ENCODE measurements at places on chromosomes 7 and 10.

DNA sequence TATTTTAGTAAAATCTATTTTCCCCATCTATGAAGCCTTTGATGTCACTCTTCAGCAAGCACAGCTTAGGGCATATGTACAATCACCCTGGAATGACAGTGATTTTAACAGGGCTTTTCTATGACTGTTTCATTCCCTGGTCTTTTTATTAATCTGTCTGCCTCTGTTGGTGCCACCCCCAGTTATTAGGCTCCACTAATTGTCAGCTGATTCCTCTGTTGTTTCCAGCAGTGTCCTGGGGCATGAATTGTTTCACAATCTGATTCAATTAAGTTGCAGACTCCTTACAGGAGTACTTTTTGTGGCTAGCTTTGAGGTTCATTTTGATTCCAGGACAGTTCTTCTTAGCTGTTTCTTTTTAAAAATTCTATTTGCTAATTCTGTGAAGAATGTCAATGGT lies 38.6 kb downstream of the MYO3A start:
- DNase-seq, result no peak

DNA sequence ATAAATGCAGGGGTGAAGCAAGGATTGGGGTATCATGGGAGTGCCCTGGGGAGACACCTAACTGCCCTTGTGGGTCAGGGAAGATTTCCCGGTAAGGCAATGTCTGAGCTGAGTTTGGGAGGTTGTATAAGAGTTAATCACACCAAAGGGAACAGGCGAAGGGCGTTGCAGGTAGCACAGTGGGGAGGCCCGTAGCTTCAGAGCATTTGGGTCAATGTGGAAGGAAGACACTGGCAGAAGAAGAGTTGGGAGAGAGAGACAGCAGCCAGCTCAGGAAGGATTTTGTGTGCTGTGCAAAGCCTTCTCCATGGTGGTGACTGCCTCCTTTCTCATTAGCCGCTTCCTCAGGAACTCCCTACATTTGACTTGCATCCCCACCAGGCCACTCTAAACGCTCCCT lies 80.8 kb upstream of the LEP start:
- DNase-seq, result no peak

DNA sequence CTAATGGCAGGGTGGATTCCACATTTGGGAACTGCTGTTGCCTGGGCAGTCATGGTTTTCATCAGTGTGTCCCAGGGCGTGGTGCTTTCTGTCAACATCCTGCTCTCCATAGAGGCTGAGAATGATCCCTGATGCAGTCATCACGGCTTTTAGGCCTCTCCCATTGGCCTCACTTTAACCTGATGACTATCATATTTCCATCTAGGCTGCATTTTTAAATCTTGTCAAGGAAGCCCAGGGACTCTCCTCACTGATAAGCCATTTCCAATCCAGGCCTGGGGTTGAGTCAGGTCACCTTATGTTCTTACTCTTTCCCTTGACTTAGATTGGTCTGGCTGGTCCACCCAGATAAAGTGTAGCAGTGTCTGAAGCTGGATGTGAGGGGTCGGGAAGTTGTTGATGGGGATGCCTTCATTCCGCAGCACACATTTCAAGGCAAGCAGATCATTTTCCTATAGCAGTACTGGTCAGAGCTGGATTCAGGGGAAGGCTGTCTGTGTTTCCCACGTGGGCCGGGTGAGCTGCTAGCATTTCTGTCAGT lies 177.0 kb downstream of the AUTS2 start:
- DNase-seq, result no peak

- DNase-seq, result no peak
Observed at GRCh38 chr10:113986316-113986715, 57.4 kb upstream of the ADRB1 start.

- DNase-seq, result no peak
Observed at GRCh38 chr7:137977173-137977572, 24.7 kb downstream of the CREB3L2 start.

- no peak for DNase-seq
Observed at GRCh38 chr10:102538811-102539210, 35.0 kb downstream of the SUFU start.

DNA sequence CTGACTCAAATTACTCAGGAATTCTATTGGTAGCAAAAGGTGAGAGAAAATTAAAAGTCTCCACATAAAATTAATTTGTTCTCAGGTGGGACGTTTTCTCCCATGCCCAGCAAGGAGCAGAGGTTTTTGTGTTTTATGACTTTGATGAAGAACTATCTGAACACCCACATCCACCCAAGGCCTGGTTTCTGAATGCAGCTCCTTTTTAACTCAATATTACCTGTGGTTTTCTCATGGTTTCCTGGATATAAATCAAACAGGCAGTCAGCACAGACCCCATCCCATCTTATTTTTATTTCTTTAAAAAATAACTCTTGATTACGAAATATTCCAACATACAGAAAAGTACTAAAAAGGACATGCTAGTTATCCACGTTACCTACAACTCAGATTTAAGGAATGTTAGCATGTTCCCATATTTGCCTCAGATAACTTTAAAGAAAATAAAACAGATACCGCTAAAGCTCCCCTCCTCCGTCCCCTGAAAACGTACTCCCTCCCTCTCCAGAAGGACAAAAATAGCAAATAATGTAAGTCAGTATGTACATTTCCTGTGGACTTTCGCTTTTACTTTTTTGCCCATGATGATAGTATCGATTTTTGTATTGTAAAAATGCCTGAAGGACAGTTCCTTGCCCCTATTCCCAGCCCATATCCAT lies 43.4 kb downstream of the GLI3 start:
- DNase-seq, result no peak

DNA sequence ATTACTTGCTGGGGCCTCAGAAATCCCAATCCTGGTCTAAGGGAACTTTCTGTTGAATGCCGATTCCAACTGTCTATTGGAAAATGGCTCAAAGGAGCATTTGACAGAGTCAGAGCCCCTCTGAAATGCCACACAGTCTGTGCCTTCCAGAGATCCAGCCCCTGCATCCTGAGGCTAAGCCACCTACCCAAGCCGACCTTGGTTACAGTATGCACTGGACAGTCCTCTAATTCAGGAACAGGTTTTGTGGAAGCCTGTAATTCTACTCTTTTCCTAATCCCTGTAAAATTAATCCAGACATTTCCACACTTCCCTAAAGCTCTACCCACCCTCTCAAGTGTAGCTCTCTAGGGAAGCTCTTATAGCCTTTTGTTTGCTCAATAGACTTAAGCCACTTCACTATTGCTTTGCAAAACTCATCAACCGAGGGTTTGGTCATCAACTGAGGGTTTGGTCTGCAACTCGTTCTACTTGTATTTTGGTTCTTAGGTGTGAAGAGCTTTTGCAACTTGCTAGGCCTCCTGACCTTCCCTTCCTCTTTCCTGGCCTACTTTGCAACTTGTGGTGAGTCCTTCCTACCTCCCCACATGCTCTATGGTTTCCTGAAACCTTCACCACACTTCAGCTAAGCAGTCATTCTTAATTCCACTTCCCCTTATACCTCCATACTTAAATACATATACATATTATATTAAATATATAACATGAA lies 364.8 kb downstream of the SFMBT2 start:
- no peak for DNase-seq

DNA sequence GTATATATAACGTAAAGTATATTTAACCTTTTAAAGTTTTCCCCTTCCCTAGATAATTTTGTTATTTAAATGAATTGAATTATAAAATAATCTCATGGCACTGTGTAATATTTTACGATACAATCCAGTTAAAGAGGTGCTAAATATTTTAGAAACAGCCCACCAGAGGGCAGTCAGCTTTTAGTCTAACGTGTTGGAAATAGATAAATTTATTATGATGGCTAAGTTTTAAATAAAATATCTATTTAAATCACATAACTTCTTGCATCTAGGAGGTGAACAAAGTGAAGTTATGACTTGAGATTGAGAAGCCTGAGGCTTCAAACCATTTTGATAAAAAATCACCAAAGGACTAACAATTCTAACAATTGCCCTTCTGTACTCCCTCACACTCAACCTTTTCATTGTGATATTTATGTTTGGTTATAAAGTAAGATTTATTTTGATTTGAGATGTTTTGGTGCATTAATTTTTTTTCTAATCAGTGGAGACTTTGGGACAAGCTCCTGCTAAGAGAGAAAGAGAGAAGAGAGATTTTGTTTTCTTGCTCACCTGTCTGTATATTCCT lies 171.5 kb upstream of the SP4 start:
- DNase-seq, result peak; percentile 1

DNA sequence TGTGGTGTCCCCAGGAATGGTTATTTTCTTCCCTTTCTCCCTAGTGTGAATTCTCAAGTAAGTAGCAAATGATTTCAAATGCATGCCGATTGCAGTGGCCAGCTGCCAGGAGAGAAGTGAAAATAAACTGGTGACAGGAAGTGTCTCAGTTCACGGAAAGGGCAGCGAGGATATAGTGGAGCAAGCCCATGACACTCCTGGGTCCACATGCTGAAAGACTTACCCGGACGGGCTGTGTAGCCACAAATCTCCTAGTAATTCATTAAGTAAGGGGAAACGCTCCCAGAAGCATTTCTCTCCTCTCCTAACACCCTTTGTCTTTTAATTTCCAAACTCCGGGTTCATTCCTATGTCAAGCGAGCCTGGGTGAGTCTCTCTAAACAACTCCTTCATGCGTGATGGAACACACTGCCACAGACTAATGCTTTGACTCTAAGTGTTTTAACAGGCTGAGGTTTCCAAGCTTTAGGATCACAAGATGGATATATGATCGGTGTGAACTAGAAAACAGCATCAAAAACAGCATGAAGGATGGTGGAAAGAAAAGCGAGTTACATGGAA lies 125.6 kb downstream of the CYP26A1 start:
- no peak for DNase-seq

GRCh38 chr7:116929021-116929420 lies 24.3 kb upstream of the ST7 start:
- DNase-seq, result no peak

GRCh38 chr7:83469076-83469475 lies 179.9 kb downstream of the SEMA3E start:
- DNase-seq, result no peak

- DNase-seq, result peak; percentile 54
Observed at GRCh38 chr10:122515588-122516231, 44.8 kb upstream of the DMBT1 start.

DNA sequence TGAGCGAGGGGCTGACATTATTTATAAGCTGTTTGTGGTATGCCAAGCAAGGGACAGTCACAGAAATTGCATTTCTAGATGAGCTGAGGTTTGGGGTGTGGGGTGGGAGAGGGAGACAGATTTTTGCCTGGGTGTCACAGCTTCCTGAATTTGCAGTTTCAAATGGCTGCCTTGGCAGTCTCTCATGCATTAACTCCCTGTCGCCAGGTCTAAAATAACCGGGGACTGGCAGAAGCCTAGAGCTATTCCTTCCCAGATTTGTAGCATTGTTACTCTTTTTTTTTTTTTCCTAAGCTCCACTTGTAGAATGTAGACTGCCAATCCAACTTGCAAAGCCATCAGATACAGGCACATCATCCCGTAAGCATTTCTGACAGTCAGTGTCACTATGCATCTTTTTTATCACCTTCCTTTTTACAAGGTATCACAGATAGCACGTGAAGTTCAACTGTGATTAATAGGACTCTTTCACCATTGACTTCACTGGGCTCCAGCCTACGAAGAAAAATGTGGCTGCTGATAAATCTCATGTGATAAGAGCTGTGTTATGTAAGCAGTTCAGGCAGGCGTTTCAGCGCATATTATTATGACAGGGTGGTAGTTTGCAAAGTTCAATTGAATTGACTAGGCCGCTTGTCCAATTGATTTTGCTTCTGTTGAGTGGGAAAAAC lies 130.7 kb upstream of the CELF2 start:
- DNase-seq, result no peak

GRCh38 chr7:83593921-83594475 lies 54.9 kb downstream of the SEMA3E start:
- DNase-seq, result no peak

- DNase-seq, result no peak
Observed at GRCh38 chr7:104981672-104982037, 32.4 kb upstream of the KMT2E start.

DNA sequence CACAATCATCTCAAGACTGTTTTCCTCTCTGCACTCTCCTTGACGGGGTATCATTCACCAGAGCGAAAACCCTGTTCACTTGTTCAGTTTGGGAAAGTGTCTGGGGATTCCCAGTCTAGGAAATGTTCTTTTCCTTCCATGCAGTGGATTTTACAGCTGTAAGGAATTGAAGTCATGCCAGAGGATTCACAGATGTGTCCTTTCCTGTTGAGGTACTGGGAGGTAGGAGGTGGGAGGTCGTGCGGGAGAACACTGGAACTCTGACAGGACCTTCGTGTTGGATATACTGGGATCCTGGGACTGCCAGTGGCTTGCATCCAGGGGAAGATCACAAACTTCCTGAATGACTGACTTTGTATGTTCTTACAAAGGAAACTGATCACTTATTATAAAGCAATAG lies 185.5 kb downstream of the BMPER start:
- DNase-seq, result no peak

GRCh38 chr7:148850564-148850963 lies 33.5 kb downstream of the EZH2 start:
- DNase-seq, result no peak

DNA sequence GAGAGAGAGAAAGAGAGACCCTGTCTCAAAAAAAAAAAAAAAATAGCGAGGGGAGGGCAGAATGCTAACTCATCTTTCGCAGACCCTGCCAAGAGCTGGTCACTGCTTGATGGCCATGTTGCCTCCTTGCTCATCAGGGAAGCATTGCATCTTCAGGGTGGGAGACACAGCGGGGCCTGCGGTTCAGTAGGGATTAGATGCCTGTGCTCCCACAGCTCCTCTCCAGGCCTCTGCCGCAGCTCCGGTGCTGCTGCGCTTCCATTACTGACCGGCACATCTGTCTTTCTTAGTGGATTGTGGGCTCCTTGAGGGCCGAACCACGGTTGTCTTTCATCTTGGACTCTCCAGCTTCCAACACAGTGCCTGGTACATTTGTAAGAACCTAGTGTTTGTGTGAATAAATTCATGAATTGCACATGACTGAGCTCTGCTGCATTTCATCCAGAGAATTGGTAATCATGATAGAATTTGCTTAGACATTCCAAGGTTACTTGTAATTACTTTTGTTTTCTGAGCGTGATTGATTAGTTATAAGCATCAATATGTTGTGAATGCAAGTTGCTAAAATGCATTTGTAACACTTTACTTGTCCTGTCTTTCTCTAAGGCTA lies 16.8 kb downstream of the HK1 start:
- DNase-seq, result no peak
